ENCODE measurements at places on chromosomes 4 and X.
A peak's percentile ranks its signal among the peaks of the same experiment; 100 is the strongest.

- no peak for DNase-seq
Observed at GRCh38 chr4:136484996-136485395, 1047.3 kb downstream of the PCDH18 start.

DNA sequence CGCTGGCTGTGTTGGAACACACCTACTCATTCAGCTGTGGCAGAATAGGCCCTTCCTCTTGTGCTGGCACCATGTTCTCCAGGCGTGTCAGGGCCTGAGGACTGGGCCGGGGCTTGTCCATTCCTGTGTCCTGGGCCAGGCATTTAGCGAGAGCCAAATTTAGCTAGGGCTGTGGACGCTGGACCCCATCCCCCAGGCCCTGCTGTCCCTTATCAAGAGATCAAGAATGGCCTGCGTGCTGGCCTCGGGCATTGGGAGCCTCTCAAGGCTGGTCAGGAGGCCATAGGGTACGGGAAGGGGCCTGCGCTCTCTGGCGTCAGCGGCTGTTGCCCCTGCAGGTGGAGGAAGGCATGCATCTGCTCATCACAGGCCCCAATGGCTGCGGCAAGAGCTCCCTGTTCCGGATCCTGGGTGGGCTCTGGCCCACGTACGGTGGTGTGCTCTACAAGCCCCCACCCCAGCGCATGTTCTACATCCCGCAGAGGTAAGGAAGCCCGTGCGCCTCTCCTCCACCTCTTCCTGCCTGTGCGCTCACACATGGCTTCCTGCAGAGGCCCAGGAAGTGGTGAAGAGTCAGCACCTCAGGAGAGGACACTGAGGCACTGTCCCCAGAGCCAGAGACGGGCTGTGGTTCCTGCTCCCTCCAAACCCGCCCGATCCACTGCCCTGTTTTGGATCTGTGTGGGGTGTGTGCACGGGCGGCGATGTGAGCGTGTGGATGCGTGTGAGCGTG is 15.3 kb downstream of the ABCD1 start:
- no peak for DNase-seq

DNA sequence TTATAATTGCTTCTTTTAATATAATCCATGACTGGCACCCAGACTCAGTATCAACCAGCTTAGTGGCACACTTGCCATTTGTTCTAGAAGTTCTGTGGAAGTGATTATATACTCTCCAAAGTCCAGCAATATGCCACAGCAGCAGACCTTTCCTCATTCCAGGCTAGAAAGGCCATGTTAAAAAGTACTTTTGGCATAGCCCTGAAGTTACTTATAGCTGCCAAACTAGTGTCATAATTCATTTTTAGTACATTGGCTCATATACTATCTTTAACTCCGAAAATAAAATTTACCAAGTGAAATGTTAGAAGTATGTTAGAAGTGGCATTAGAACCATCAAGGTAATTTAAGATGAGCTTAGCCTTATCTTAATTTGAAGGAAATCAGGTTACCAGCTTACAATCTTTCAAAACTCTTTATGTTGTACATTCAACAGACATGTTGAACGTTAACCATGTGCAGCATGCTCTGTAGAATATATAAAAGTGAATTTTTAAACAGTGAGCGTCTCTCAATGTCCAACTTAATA is 714.2 kb upstream of the LCORL start:
- DNase-seq: no peak

DNA sequence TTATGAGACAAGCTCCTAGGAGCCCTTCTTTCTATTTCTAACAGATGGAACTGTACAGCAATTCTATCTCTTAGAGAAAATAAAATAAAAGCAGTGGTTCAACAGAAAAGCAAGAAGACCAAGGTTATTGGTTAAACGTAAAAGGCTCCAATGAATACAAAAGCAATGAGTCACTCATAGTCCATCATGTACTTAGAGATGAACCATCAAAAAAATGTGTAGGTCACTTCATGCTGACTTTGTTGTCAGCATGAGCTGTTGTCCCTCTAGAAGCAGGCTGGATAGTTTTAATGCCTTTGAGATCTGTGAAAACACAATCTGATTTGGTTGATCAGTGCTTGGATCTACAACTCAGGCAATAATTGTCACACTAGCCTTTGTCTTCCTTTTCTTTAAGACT is 378.6 kb upstream of the ANXA10 start:
- DNase-seq: peak; percentile 78

DNA sequence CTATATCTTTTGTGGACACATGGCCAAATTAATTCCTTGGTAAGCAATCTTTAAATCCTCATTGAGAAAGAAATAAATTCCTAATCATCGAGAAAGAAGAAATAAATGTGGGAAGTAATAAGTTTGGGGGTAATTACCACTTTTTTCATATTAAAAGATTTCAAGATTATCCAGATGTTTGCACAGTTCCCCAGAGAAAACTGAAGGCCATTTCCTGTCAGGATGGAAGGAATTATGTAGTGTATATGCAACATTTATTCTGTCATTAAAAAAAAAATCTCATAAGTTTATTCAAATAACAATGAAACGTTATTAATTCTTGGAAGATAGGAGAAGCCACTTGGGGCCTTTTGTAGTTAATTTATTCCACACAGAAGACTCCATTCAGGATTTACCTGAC is 385.6 kb upstream of the NR3C2 start:
- DNase-seq: no peak

DNA sequence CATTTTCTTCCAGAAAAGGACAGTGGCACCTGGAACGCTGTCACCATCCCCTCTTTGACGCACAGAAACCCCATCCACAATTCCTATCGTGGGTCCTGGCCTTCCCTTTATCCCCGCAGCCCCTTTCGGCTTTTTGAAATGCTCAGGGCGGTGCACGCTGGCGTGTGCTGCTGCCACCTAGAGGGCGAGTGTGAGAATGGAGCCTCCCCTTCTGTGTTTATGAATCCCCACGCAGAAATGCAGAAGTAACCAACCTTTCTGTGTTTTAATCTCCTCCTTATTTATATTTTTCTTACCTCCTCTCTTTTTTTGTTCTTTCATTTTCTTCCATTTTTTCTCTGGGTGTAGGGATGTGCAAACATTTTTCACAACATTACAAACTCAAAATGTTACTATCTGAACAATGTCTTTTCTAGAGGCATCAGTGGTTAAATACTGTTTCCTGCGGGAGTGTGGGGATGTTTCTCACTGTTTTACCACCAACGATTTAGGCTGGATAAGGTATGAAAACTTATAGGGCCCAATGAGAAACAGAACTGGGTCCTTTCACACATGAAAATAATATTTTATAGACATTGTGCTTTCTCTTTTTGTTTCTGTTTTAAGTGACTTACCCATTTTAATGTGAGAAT is 50.0 kb downstream of the TMA16 start:
- DNase-seq: peak; percentile 51

- DNase-seq: no peak
Observed at GRCh38 chr4:149056615-149057014, 614.4 kb upstream of the NR3C2 start.

GRCh38 chr4:8289956-8290700 is 20.6 kb downstream of the HTRA3 start:
- DNase-seq: no peak

DNA sequence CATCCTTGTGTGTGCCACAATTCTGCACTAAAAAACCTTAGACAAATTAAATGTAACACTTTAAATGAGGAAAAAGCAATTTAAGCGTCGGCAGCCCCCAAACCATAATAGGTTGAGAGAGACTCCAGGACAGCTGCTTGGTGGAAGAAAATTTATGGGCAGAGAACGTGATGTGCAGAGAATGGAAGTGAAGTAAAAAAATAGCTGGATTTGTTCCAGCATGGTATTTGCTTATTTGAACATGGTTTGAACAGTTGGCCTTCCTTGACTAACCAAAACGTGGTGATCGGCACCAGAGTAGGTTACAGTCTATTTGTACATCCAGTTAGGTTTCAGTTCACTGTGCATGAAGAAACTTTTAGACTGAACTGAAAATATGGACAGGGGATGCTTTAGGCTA is 343.0 kb upstream of the CPEB2 start:
- no peak for DNase-seq

GRCh38 chr4:6573551-6573950 is 1.4 kb upstream of the MAN2B2 start:
- DNase-seq: no peak

DNA sequence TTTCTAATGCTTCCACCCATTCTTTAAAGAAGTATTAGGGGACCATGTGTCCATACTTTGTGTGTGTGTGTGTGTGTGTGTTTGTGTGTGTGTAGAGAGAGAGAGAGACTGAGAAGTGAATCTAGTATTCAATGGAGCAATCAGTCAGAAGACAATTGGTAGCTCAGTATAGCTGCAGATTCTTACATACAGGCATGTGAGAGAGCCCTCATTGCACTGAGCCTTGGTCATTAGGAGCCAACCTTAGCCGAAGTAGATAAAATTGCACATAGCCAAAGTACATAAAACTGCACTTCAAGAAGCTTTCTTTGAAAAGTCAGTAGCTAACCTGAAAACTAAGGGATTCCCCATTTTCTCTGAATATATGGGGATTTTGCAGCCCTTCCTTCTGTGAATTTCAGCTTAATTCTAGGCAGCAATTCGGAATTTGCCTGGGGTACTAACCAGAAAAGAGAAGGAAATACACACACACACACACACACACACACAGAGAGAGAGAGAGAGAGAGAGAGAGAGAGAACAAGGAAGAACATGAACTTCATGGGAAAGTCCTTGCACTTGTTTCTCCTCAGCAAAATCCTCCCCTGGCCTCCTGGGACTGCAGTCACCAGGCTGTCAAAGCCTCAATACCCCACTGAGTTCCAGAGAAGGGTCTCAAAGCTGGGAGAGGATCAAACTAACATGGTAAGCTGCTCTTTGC is 1.7 kb upstream of the PRDM8 start:
- DNase-seq: no peak

- no peak for DNase-seq
Observed at GRCh38 chr4:13527192-13527980, 16.9 kb downstream of the NKX3-2 start.

DNA sequence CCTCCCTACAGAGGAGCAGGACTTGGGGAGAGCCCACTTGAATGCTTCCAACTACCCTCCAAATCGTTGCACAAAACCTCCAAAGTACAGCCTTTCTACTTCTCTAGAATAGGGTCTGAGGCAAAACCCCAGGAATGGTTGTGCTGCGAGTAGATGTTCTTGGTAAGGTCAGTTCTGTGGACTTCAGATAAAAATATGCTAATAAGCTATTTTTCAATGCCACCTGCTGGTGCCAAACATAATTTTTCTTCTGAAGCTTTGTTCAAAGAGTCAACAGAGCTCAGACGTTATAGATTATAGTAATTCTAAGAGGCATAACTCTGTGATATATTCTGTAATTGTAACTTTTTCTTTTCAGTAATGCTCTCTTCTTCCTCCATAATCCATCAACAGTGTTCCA is 425.7 kb downstream of the GPAT3 start:
- peak; percentile 15 for DNase-seq

DNA sequence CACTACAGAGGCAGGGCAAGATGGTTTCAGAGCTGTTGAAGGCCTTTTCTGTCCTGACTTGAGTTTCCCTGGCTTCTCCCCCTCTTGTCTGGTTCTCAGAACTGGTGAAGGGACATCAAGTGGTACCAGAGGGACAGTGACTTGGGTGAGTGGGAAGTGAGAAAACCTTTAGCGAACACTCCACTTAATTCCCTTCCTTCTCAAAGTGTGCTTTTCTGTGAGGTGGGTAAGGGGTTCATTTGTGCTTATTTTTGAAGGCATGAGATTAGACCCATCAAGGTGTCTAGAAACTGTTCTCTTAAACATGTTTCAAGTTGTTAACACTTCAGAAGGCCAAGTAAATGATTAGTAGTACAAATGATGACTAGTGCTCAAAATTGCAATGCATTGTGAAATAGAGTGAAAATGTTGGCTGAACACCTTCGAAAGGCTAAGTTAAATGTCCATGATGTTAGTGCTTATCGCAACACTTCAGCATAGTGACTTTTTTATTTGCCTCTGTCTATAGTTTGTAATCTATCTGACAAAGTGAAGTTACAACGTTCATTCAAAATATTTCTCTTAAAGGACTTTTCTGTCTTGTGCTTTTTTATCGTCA is 2.8 kb downstream of the AREG start:
- no peak for DNase-seq

- peak; percentile 75 for DNase-seq
Observed at GRCh38 chrX:276581-277201, 4.5 kb upstream of the PLCXD1 start.

GRCh38 chrX:9324676-9325075 is 140.2 kb upstream of the TBL1X start:
- DNase-seq: no peak

- no peak for DNase-seq
Observed at GRCh38 chr4:66034671-66035070, 364.4 kb upstream of the EPHA5 start.

GRCh38 chr4:99716996-99717395 is 59.4 kb upstream of the C4orf54 start:
- no peak for DNase-seq

GRCh38 chrX:3820167-3820566 is 106.7 kb upstream of the PRKX start:
- peak; percentile 88 for DNase-seq

DNA sequence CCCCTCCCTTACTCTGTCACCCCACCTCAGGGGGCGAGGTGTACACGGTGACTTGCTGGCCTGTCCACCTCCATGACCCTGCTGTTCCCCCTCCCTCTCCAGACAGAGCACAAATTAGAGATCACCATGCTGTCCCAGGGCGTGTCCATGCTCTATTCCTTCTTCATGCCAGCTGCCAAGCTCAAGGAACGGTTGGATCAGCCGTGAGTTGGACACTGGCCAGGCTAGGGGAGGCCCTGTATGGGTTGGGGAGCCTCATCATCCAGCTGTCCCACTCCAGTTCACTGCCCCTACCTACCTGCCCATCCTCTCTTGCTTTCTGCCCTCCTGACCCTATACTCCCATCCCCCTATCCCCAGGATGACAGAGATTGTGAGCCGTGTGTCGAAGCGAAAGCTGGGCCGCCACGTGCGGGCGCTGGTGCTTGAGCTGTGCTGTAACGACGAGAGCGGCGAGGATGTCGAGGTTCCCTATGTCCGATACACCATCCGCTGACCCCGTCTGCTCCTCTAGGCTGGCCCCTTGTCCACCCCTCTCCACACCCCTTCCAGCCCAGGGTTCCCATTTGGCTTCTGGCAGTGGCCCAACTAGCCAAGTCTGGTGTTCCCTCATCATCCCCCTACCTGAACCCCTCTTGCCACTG is 3.9 kb upstream of the CDK16 start:
- DNase-seq: no peak

DNA sequence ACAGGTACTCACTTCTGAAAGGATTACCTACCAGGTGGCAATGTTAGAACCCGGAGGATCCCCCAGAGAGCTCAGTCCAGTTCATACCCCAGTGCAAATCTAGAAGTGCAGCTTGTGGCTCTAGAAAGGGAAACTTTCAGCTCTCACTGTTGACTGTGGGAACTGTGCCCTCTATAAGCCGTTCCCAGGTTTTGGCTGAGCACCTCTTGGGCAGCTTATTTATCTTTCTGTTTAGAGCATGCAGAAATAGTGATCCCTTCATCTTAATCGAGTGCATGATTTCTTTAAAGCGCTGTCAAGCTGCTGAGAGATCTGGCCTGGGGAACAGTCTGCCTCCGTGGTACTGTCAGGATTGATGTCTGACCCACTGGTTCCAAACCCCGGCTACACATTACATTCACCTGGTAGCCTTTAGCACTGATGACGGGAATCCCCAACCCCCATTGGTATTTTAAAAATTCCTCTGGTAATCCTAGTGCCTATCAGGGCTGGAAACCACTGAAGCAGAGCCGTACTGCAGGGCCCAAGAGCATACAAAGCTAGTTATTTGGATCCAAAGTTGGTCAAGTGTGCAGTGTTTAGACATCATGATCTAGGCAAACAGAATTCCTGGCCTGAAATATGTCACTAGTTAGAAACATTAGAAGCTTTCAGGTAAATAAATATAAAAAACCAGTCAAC is 103.2 kb downstream of the KLHL8 start:
- DNase-seq: no peak

GRCh38 chr4:138103597-138104283 is 138.4 kb downstream of the SLC7A11 start:
- DNase-seq: no peak

All from fibroblast of skin of right biceps (primary cell).